CD4-positive, alpha-beta T cell treated with Interleukin-4 for 1 hour (primary cell): ENCODE measurements at places on chromosomes 7 and 10.

GRCh38 chr7:113207931-113208330 is 89.6 kb upstream of the SMIM30 start:
- DNase-seq: no peak

- DNase-seq: no peak
Measured at GRCh38 chr10:22087402-22087738, 83.8 kb upstream of the DNAJC1 start.

DNA sequence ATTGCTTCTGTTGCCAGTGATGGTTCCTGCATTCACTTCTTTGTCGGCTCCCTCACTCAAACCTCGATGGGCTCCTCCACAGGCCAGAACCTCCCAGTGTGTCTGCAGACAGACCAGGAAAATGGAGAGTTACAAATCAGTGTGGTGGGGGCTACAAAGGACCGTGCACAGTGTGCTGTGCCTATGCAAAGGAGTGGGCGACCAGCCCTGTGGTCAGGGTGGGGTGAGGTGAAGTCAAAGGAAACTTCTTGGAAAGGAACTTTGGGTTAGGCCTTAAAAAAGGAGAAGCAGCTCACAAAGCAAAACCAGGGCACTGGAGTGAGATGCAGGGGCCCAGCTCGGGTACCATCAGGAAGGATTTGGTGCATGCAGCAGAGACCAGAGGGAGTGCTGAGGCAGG is 304.3 kb upstream of the ZMIZ1 start:
- no peak for DNase-seq

DNA sequence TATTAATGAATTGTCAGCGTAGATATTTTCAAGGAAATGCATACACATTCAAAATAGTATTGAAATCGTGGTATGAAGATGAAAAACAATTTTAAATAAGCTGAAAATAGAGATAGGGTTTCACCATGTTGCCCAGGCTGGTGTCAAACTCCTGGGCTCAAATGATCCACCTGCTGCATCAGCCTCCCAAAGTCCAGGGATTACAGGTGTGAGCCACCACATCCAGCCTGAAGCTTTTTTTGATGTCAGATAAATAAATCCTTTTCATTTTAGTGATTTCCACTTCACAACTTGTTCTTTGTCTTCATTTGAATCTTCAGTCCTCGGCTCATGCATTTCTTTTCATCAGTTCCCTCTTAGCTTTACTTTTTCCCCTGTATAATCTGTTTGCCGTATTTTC is 4.6 kb downstream of the CDK13 start:
- DNase-seq: no peak

GRCh38 chr10:130203626-130204025 is 67.4 kb downstream of the GLRX3 start:
- DNase-seq: no peak

- DNase-seq: no peak
Measured at GRCh38 chr7:50095634-50096033, 2.6 kb upstream of the ZPBP start.

GRCh38 chr7:120833546-120833945 is 24.4 kb downstream of the TSPAN12 start:
- DNase-seq: no peak

- no peak for DNase-seq
Measured at GRCh38 chr7:27111042-27111750, 8.7 kb upstream of the HOXA2 start.

DNA sequence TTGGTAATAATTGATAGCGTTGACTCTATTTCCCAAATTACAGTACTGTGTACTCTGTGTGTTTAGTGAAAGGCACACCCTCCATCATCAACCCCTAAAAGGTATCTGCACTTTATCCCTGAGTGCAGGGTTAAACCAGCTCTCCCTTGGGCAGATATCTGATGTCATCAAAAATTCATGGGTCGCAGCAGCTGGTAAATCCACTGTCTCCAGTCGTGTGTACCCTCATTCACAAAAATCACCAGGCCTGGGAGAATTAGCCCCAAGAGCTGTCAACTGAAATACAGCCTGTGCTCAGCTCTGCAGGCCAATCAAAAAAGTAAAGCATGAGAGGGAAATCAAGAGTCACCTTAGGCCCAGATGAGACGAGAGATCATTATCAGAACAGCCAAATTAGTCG is 103.7 kb downstream of the HIP1 start:
- DNase-seq: no peak

DNA sequence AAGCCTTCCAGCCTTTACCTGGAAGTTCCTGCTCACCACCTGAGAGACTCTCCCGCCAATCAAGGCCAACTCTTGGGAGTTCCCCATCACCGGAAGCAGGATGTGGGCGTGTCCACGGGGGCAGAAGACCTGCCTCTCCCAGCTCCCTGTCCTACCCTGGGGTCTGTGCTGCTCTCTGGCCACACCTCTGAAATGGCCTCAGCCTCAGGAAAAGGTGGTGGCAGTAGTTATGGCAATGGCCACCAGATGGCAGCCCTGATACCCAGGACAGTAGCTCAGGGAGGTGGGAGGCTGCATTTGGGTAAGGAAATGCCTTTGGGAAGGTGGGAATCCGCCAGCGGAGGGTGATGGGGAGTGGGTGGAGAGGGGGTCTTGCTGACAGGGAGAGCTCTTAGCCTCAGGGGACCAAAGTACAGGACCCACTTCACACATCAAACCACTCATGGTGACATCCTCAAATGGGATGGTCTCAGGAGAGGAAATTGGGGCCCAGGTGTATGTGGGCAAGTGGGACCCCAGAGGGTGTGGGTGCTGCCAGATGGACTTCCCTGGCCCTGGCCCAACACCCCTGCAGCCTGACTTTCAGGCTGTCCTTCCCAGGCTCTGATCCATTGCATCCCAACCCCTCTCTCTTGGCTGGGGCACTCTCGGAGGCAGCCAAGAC is 33.9 kb downstream of the KAZALD1 start:
- DNase-seq: peak; percentile 71

DNA sequence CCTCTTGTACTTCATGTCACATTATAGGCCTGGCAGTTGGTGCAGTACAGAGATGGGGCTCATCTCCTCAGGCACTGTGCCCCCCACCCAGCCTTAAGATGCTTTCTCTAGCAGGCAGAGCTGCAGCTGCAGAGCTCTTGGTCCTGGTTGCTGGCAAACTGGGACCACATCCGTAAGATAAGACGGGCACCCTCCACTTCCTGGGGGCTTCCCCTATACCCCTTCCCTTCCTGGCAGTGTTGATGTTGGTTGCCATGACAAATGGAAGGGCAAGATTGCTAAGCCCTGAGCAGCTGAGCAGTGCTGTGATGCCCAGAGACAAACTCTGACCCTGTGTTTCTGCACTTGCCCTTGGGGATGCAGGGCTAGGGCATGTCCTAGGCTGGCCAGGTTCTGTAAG is 103.4 kb upstream of the ANLN start:
- DNase-seq: peak; percentile 79

DNA sequence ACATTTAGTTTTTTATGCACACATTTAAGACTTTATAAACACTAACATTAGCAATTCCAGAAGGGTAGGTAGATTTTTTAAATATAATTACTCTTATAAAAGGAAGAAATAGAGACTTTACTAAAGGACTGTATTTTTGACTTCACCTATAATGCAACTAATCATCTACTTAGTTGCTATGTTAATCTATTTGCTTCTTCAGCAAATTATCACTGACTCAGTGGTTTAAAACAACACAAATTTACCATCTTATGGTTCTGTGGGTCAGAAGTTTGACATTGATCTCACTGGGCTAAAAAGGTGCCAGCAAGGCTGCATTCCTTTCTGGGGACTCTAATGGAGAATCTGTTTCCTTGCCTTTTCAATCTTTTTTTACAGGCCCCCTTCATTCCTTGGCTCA is 7.6 kb downstream of the MTERF1 start:
- DNase-seq: no peak

DNA sequence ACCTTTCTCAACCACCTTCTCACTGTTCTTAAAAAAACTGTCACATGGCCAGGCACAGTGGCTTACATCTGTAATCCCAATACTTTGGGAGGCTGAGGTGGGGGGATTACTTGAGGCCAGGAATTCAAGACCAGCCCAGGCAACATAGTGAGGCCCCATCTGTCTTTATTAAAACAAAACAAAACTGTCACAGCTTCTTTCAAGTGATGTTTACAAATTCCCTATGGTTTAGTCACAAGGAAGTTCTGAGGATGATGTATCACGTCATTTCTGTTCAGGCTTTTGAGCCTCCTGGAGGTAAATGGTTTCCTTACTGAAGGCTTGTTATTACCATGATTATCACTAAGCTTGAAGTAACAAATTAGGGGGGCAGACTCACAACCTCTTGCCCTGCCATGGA is 186.2 kb downstream of the CFTR start:
- DNase-seq: no peak

- DNase-seq: no peak
Measured at GRCh38 chr10:111206521-111206920, 129.7 kb downstream of the ADRA2A start.

GRCh38 chr7:23679898-23680413 is at the start of gene FAM221A:
Gene FAM221A (plus strand): TSS chr7:23680199. CDS start chr7:23680219, 20 bp downstream.
- DNase-seq: peak; percentile 79

- DNase-seq: no peak
Measured at GRCh38 chr10:56349611-56350010, 11.4 kb downstream of the ZWINT start.

DNA sequence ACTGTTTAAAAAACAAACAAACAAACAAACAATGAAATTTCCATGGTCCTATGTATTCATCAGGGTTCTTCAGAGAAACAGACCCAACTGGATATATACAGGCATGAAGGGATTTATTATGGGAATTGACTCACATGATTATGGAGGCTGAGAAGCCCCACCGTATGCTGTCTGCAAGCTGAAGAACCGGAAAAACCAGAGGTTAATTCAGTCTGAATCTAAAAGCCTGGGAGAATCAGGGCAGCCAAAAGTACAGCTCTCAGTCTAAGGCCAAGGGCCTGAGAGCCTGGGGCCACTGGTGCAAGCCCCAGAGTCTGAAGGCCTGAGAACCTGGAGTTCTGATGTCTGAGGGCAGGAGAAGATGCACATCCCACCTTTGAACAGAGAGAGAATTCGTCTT is 163.5 kb downstream of the MDFIC start:
- DNase-seq: no peak

- peak; percentile 10 for DNase-seq
Measured at GRCh38 chr10:131842351-131843088, 58.3 kb upstream of the PPP2R2D start.

GRCh38 chr7:51310131-51310583 is 6.5 kb downstream of the COBL start:
- DNase-seq: no peak

DNA sequence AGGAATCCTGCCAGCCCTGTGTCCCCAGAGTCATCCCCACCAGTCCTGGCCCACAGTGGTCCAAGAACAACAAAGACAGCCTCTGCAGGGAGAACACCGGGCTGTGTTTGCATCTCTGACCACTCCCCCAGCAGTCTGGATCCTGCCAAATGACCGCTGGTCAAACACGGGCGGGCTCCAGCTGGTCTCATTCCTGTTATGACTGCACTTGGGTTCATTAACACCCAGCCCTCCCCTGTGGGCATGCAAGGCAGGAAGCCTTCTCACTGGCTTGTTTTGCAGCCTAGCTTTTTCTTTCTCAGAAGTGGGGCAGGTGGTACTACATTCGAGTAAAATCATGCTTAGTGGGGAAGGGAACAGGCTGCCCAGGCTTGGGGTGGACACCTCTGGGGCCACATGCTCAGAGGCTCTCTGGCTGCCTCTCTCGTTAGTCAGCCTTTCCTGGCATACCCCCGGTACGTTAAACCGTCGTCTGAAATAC is 190.0 kb downstream of the PLXNA4 start:
- no peak for DNase-seq

- no peak for DNase-seq
Measured at GRCh38 chr7:47087866-47088265, 494.0 kb downstream of the TNS3 start.

- DNase-seq: no peak
Measured at GRCh38 chr10:111698711-111699110, 484.9 kb downstream of the GPAM start.

DNA sequence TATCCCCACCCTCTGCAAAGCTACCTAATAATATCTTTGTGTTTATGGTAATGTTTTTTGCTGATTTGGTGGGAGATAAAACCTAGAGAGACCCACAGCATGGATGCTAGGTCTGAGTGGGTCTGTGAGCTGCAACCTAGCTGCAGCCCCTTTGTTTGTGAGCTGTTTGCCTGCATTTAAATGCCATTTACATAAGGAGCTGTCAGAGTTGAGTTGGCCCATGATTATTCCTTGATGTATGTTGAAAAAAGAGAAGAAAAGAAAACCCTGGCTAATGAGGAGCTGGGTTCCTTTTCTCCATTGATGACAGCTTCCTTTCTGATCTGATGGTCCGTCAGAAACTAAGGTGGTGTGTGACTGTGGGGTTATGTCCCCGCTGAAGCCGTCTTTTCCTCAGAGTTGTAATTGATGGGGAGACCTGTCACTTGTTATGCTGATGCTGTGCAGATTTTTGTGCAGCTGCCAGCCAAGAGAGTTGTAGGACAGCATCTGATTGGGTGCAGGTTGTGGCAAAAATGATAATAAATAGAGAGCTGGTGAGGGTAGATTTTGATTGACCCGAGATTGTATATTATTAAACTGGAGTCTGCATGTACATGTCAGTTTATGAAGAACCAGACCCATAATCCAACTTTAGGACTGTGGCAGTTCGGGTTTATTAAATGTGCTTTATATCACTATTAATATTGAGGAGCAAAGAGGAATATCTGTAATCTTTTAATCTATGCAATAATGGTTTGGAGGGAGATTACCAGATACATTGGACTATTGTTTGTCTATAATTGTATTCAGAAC is 219.8 kb downstream of the AUTS2 start:
- no peak for DNase-seq

DNA sequence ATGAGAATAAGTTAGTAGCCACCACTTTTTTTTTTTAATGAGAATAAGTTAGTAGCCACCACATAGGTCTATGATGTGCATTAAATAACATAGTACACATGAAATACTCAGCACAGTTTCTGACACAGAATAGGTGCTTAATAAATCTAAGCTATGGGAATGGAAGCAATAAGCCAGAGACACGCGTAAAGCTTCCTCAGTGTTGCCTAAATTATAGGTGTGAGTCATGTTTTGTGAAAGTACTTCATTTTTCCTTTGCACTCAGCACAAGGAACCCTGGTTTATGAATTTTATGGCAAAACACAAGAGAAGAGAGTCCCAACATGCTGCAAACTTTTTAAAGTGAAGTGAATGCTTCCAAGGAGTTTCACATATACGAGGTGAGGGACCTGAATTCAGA is 267.4 kb downstream of the RNLS start:
- DNase-seq: no peak

DNA sequence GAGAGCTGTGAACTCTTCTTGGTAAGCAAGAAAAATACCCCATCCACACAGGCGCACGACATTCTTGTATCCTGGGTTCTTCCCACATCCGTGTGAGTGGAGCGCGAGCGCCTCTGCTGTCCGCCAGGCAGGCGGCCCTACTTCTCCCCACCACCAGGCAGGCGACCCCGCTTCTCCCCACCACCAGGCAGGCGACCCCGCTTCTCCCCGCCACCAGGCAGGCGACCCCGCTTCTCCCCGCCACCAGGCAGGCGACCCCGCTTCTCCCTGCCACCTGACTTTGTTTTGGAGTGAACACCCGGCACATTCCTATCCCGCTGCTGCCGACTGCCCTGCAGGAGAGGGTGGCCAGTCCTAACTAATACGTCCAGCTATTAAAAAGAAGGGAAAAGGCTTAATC is 120.8 kb downstream of the NT5C2 start:
- no peak for DNase-seq

GRCh38 chr7:50595491-50596102 is 30.4 kb upstream of the DDC start:
- peak; percentile 49 for DNase-seq

GRCh38 chr7:7516156-7516555 is 19.5 kb downstream of the COL28A1 start:
- no peak for DNase-seq
